Amniotic epithelial cell (primary cell): ENCODE measurements at places on chromosomes 6 and 20.

DNA sequence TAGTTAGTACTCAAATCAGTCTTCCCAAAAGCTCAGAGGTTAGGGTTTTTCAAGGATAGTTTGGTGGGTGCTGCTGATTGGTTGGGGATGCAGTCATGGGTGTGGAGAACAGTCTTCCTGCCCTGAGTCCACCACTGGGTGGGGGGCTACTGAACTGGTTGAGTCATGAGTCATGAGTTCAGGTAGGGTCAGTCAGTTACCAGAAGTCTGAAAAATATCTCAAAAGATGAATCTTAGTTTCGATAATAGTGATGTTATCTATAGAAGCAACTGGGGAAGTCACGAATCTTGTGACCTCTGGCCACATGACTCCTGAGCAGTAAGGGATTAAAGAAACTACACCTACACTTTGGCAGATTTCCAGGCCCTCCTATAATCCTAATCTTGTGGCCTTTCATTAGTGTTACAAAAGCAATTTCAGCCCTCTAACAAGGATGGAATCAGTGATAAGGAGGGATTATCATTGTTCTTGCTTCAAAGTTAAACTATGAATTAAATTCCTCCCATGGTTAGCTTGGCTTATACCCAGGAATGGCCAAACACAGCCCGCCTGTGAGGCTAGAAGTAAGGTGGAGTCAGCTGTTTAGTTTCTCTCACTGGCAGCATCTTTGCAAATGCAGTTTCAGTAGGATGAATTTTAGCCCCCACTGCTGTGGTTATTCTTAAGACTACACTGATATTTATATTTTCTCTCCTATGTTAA is 33.3 kb upstream of the NKAIN2 start:
- peak; percentile 77 for DNase-seq

- DNase-seq = no peak
Measured at GRCh38 chr6:117555882-117556498, 46.3 kb downstream of the GOPC start.

GRCh38 chr6:67393356-67393755 is 1241.7 kb upstream of the ADGRB3 start:
- no peak for DNase-seq

- no peak for DNase-seq
Measured at GRCh38 chr6:41626917-41627316, 11.4 kb upstream of the MDFI start.

GRCh38 chr6:158596861-158597260 is 37.0 kb downstream of the TMEM181 start:
- DNase-seq = no peak

GRCh38 chr6:22756365-22756764 is 187.0 kb downstream of the HDGFL1 start:
- DNase-seq = peak; percentile 82

DNA sequence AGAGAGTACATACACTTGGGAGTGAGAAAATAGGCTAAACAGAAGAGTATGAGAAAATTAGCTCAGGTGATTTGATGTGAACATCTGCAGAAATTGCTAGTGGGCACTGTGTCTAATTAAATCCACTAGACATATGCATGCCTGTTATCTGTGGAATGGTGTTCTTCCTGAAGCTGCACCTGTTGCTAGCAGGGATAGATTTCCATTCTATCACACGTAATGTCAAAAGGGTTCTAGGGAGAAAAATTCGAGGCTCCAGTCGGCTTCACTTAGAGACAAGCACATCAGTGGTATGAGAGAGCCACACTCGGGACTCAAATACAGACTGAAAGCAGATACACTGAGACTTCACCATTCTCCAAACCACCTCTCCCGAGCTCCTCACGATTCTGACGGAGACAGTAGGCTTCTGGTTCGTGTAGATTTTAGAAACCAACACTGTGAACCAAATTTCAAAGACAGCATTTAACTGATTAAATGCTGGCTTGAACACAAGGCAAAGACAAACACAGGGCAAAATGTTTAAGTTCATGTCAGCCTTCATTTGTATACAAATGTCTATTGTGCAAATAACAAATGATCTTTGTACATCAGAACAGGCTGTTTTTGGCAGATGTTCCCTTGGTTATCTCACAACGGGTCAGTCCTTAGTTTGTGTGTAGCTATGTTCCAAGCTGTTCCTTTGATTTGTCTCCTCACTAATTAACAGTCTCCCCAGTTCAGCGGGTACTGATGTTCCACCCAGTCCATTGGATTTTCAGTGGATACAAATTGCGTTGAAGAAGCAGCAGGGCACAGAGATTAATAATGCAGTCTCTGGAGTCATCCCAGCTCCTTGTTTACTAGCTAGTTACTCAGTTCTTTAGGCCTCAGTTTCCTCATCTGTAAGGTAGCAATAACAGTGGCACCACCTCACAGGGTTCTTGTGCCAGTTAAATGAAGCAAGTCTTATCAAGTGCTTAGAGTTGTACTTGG is 131.0 kb upstream of the IFNGR1 start:
- DNase-seq = no peak

GRCh38 chr6:28176373-28176772 is 34.7 kb downstream of the ZKSCAN8 start:
- DNase-seq = no peak

DNA sequence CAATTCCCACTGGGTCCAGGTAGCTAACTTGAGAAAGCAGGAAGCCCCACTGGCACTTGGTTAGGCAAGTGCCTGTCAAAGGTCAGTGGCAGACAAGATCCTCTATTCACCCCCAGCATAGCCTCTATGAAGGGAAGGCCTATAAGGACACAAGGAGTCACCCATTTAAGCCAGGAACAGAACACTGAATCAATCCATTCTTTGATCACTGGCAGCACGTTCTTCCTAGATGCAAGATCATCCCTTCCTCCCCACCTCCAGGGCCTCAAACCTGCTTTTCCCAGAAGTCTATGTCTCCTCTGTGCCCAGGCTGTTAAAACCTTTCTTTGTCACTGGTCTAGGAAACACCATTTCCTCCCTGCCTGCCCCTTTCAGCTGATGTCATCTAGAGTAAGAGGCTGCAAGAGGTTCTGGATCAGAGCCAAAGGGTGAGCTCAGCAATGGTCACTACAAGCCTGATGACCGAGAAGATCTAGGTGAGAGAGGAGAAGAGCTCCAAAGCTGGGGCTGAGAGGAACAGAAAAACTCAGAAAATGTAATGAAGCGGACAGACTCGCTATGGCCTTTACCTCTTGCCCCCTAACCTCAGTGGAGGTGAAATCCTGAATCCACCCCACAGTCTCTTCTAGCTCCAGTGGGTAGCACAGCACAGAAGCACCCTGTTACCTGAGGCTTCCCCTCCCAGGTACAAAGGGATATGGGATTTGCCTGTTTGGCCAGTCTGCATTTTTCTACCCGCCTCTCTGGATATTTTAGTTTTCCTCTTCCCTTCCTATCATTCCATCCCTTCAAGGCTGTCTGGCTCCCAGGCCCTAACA is 1.8 kb downstream of the GTPBP2 start:
- DNase-seq = peak; percentile 94

DNA sequence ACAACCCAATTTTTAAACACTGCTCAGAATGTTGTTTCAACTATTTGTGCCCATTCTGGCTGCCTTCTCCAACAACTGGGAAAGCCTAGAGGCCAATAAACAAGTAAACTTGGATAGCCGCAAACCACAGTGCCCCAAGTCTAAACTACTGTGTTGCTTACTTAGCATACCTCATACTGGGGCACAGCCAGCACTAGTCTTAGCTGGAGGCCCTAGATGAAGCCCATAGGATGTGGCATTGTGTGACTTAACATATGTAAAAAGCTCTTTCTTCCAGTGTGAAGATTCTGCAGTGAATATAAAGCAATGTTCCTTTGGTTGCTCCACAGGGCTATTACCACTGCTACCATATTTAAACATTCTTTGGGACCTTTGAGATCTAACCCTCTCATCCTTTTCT is 564.3 kb upstream of the NRSN1 start:
- no peak for DNase-seq

GRCh38 chr6:34979218-34979617 is 90.2 kb downstream of the ANKS1A start:
- DNase-seq = peak; percentile 50

- peak; percentile 91 for DNase-seq
Measured at GRCh38 chr20:1813101-1813529, 82.1 kb upstream of the SIRPA start.

DNA sequence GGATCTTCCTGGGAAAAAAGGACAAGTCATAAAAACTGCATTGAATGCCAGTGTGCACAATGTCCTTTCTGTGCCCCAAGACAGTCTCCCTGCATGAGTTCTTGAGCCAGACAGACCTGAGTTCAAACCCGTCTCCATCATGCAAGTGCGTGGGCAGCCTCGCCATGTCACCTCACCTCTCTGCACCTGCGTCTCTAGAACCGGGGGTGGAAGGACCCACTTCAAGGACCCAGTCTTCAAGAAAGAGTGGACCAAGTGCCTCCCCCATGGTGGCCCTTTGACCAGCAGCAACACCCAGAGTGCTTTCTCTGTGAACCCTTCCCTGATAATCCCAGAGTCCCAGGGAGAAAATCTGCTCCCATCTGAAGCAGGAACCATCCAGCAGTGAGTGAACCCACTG is 23.5 kb upstream of the ANGPT4 start:
- no peak for DNase-seq

GRCh38 chr6:32396028-32396427 is 11.0 kb downstream of the BTNL2 start:
- no peak for DNase-seq

DNA sequence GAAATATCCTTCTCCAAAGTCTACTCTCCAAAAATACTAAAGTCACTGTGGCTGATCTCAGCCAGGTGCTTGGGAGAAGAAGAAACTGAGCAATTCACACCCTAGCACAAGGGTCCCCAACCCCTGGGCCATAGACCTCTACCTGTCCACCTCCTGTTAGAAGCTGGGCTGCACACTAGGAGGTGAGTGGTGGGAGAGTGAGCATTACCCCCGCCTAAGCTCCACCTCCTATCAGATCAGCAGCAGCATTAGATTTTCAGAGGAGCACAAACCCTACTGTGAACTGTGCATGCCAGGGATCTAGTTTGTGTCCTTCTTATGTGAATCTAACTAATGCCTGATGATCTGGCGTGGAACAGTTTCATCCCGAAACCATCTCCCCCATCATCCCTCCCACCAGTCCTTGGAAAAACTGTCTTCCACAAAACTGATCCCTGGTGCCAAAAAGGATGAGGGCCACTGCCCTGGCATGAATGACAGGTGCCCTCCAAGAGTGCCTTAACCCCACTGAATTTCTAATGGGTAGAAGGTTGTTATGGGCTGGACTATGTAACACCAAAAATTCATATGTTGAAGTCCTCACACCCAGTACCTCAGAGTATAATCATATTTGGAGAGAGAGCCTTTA is 109.2 kb upstream of the CDYL start:
- DNase-seq = no peak

GRCh38 chr6:109686566-109687265 is 4.3 kb downstream of the AK9 start:
- no peak for DNase-seq

- no peak for DNase-seq
Measured at GRCh38 chr20:33443006-33443511, 504 bp downstream of the SNTA1 start.

DNA sequence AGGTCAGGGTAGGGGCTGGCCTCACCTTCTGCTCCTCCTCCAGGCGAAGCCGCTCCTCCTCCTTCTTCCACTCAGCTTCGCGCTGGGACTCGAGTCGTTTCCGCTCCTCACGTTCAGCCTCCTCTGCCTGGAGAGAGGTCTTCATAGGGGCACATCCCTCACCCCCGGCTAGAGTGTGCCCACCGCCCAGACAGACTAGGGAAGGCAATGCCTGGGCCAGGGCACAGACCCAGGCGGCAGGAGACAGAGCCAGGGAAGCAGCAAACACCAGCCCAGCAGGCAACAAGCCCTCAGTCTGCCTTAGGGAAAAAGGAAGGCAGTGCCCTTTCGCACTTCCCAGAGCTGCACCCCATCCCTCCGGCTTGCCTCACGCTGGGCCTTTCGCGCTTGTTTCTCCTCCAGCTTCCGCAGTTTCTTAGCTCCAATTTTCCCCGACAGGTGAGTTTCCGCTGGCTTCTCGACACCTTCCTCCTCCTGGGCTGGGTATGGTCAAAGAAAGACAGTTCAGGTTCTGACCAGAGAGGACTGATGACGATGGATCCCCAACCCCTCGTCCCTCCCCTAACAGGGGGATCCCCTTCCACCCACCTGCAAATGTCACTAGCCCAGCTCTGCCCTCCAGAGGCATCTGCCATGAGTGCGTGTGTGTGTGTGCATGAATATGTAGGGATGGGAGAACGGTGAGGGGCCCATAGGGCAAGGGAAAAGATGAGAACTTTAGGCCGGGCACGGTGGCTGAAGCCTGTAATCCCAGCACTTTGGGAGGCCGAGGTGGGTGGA is 4.3 kb downstream of the DDRGK1 start:
- DNase-seq = no peak

GRCh38 chr6:123802351-123802696 is 1.3 kb upstream of the NKAIN2 start:
- no peak for DNase-seq
